ENCODE measurements at places on chromosomes 16 and 17.

- no peak for DNase-seq
These were observed 16.0 kb upstream of the PABPN1L start for GRCh38 chr16:88882358-88883030.

DNA sequence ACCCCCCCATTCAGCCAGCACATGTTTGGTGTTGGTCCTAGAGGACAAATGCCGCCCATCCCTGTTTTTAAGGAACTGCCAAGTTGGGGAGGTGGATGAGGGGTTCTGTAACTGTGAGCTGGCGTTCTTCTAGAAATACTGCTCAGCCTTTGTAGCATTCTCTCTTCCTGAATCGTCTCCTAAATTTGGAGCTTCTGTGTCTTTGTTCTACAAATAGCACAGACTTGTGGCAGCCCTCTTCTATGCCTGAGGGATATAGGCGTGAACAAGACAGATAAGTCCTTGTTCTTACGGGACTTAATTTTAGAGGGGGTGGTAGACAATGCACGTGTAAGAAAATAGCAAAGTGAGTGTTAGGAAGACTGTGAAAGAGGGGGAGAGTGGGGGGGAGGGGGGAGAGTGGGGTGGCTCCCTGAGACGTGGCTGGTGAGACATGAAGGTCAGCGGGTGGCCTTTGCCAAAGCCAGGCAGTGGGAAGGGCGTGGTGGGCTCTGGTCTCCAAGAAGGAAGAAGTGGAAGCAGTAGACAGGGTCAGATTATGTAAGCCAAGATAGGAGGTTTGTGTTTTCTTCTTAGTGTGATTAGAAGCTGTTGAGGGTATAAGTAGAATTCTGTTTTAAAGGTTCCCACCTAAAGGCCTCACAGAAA lies 9.9 kb downstream of the MFSD11 start:
- DNase-seq = no peak

DNA sequence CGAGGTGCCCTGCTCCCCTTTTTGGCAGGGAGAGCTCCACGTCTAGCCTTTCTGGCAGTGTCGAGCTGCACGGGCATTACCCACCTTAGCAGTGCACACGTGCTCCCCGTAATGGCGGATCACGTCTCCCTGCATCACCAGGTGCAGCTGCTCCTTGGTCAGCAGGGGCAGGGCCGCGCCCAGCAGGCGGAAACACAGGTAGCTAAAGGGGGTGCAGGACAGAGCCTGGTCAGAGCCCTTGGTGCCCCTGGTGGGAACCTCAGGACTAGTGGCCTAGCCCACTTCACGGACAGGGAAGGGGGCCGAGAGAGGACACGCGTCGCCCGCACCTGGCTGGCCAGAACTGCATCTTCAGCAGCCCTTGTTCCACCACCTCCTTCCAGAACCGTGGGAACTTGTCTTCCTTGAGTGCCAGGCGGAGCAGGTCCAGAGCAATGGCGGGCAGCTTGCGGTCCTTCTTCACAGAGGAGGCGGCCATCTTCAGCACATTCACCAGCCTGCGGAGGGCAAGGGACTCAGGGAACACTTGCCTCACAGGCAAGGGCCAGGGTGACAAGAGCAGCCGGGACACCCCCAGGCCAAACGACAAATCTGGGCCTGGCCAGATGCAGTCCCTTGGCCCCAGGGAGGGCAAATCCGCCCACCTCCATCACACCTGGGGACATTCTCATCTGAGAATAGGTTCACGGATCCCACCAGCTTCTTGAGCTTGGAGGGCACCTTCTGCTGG lies 3.2 kb downstream of the MYBBP1A start:
- no peak for DNase-seq

DNA sequence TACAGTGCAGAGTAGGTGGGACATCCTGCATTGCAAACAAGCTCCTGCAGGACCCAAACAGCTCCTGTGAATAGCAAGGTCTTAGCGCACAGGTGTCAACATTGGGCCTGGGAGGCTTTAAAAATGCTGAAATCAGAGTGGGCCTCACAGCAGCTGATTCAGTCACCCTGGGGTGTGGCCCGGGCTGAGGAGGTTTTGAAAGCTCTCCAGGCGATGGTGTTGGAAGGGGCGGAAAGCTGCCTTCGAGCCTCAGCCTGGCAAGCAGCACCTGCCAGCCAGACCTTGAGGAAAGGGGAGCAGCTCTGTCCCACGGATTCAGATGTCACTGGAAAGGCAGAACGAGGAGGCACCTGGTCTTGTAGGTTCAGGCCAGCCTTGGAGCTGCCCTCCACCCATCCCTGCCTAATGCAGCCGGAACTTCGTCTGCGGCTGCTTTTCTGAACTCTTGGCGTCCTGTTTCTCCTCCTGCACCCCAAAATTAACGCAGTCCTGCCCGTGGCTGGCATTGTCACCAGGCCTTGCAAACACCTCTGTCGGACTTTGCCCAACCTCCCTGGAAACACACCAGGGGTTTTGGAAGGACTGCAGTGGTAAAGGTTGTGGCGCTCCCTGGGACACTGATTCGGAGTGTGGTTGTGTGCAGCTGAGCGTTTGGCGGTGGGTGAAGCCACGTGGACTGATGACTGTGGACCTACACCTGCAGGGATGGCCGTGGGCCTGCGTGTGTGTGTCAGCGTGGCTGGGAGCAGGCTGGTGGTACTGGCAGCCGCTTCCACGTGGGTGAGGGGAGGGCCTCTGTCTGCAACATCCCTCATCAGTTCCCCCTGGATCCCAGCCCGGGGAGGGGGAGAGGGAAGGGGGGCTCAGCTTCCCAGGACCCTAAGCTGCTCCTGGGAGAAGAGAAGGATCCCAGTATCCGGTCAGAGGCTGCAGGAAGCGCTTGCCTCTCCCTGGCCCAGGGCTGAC lies 3.4 kb downstream of the NECAB2 start:
- no peak for DNase-seq

DNA sequence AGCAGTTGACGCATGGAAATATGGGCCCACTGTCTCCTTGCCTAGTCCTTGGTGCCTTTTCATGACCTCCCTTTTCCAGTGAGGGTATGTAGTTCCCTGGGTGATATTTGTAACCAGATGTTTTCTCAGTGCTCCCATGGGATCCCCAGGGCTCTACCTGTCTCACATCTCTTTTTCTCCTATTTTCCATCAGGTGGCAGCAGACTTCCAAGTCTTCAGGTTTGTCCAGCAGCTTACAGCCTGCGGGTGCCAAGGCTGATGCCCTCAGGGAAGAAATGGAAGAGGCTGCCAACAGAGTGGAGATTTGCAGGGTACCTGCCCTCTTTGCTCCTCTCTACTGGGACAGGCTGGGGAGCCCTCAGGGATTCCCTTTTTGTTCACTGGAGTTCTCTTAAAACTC lies 89.1 kb downstream of the ELAC2 start:
- no peak for DNase-seq

DNA sequence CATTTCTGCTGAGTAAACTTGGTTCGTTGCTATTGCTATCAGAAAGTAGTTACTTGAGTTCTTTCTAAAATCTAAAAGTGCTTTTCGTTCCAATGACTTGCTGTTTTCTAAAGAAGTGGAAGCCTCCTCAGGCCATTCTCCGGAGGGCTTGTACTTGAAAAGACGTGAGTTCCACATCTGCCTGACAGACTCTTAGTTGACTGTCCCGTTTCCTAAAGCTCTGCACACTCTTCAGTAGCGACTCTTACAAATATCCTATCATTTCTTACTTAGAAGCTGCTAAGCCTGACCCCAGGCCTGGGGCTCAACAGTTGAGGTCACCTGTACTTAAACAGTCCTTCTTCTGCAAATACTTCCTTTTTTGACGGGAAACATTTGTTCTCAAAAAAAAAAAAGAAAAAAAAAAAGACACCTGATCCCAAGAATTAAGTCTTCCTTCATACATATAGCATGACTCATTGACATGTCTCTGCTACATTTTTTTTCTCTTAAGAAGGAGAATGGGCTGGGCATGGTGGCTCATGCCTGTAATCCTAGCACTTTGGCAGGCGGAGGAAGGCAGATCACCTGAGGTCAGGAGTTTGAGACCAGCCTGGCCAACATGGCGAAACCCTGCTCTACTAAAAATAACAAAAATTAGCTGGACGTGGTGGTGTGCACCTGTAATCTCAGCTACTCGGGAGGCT lies 61.5 kb downstream of the DHRS7C start:
- no peak for DNase-seq

DNA sequence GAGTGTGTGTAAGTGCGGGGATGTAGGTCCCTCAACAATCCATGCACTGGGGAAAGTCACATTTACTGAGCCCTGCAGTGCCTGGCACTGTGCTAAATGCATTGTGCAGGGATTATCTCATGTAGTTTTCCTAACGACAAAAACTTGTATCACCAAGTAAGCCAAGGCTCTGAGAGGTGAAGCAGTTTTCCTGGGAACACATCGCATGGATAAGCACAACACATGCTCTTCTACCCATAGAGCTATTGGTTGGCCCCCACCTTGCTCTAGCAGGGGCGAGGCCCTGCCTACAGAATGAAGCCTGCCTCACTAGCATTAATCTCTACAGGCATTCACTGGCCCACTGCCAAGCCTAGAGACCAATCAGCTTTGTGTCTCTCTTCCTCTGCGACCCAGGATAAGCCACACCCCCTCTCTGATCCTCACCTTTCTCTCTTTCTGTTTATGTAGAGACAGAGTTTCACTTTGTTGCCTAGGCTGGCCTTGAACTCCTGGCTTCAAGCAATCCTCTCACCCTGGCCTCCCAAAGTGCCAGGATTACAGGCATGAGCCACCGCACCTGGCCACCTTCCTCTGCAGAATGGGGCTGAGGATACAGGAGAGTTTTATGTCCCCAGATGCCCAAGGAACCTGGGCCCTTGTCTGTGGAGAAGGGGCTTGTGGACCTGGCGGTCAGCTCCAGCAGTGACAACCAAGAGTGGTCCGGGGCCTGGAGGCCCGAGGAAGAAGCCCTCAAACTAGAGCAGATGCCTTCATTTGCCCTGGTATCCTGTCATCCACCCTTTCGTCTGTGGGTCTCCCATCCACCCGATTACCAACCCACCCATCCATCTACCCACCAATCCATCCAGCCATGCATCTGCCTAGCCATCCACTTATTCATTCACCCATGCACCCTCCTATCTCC lies 12.8 kb downstream of the CDH16 start:
- no peak for DNase-seq

- no peak for DNase-seq
These were observed 20.0 kb downstream of the CCL17 start for GRCh38 chr16:57424583-57424982.

DNA sequence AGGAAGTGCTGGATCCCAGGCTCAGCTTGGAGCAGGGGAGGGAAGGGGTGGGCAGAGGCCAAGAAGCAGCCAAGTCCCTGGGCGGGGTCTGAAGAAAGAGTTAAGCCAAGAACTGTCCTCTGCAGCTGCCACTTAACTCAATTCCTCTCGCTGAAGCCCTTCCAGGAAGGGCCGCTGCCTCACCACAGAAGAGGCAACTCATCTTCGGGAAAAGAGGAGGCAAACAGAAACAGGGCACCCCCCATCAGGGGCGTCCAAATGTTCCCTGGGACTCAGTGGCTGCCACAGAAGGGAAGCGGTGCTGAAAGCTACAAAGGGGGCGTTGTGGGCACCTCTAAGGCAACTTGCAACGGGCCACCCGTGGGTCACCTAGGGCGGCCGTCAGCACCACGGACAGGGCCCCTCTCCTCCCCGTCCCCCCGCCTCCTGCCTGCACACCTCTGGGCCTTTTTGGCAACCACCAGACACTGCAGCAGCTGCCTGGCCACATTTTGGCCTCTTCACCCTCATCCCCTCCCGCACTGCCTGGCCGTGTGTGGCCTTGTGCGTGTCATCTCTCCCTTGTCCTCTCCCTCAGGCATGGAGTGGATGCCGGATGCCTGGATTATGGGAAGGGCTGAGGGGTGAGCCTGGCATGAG lies 2.5 kb downstream of the TLCD3B start:
- DNase-seq = no peak

DNA sequence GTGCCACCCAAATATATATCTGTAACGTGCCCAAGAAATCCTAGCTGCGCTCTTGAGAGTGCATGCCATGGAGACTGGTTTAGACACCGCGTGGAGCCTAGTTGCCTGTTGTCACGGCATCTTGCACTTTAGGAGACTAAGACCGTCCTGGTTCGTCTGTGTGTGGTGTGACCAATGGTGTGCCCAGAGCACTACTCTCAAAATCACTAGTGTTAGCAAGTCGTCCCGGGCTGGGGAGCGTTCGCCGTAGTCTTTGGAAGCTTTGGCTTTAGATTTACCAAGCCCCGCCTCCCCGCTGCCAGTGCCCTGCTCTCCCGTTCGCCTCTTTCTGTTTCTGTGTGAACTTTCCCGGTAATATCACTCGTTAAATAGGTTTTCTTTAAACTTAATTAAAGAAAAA lies 27.0 kb downstream of the CLUH start:
- DNase-seq = no peak

DNA sequence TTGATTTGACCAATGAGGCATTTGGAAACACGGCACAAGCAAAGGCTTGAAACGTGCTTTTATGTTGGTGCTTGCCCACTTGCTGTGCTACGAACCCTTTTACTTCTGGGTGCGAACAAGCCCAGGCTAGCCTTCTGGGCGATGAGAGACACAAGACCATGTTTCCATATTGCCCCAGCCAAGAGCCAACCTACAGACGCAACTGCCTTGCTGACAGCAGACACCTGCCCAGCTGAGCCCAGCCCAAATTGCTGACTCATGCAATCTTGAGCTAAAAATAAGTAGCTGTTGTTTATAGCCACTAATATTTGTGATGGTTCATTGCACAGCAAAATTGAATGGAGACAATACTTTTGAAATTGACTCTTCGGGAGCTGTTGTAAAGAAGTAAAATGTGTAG lies 464.5 kb downstream of the WWOX start:
- DNase-seq = no peak

DNA sequence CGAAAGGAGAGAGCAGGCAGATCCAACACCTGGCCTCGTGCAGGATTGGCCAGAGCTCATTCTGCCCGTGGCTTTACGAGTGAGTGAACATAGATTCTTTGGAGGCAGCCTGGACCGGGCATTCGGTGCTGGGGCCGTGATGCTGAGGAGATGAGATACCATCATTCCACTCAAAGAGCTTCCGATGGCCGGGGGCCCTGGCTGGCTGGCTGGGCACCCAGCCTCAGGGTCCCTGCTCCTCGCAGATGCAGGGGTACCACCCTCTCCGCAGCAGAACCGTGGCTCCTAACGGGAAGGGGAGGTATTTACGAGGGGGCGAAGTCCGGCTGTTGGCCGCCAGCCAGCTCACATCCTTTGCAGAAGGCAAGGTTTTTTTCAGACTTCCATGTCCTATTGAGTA lies 66.1 kb upstream of the FOXF1 start:
- DNase-seq = no peak

GRCh38 chr16:81846105-81846504 lies 67.0 kb downstream of the PLCG2 start:
- DNase-seq = no peak

DNA sequence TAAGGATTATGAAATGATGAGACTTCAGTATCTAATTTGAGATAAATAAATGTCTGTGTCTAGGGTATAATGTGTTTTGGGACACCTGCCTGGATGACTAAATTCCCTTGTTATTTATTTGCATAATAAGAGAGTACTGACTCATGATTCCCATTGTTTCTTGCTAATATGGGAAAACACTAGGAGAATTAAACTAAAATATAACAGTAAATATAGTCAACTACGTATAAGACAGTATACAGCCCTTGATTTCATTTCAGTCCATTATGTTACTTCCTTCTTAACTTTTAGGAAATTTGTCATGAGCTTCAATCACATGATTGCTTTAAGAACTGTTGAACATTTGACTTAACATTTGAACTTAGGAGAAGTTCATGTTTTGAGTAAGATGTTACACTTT lies 62.4 kb downstream of the VMP1 start:
- no peak for DNase-seq

GRCh38 chr16:50708373-50709060 lies 15.1 kb downstream of the NOD2 start:
- no peak for DNase-seq

GRCh38 chr16:27539120-27539519 lies 10.6 kb downstream of the GTF3C1 start:
- no peak for DNase-seq

GRCh38 chr17:75697651-75698291 lies 23.5 kb upstream of the ITGB4 start:
- no peak for DNase-seq
